AML-193 (cell line): ENCODE measurements at places on chromosomes 4 and X.

DNA sequence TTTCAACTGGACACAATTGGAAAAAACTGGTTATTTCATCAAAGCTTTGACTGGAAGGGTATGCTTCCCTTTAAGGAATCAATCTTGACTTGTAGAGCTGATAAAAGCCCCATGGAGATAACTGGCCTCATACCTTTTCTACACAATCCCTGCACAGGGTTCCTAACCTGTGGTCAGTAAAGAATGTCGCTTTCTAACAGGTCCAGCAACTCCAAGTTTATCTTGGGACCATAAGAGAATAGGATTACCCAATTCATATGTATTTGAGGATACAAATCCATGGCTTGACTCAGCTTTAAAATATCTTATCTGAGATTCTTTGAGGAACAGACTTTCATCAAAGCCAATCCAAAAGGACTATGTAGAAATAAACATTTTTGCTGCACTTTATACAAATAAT, 1399.8 kb upstream of the PABPC4L start:
- DNase-seq: no peak

DNA sequence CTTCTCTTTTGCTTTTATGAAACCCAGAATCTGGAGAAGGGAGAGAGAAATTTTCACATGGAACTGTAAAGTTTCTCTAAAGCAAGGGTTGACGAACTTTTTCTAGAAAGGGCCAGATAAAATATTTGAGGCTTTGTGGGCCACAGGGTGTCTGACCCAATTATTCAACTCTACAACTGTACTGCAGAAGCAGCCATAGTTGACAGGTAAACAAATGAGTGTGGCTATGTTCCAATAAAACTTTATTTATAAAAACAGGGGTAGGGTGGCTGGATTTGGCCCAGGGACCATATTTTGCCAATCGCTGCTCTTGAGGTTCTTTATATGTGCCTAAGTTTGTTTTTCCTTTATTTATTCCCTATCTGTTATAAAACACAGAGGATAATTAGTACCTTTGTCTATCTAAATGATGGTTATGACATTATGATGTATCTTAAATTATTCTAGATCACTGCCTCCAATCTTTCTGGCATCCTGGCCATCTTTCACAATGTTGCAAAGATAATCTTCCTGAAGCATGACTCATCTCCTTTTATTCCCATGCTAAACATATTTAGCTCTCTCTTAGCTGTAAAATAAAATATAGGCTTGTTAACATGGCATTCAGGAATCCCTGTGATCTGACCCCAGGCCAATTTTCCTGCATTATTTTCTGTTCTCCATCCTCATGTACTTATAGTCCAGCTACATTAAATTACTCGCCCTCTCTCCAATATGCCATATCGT, 106.8 kb upstream of the CBLL2 start:
- no peak for DNase-seq

- DNase-seq: no peak
Observed at GRCh38 chr4:104451573-104451972, 43.1 kb downstream of the CXXC4 start.

DNA sequence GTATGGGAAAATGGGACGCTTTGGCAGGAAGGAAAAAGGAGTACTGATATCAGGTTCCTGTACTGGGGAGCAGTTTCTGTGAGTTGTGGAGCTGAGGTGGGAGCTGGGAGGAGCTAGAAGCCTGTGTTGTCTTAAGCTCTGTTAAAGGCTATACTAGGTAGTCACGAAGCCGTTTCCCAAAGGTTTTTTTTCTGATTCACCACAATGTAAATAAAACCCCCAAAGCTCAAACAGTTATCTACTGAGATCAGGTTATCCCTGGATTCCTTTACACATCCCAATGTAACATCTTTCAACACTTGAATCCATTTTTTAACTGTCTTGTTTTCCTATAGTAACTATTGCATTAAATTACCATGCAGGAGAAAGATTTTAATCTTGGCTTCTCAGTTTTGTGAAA, 297.4 kb upstream of the SFRP2 start:
- no peak for DNase-seq

- DNase-seq: no peak
Observed at GRCh38 chr4:38803833-38804653, 548 bp downstream of the TLR1 start.

DNA sequence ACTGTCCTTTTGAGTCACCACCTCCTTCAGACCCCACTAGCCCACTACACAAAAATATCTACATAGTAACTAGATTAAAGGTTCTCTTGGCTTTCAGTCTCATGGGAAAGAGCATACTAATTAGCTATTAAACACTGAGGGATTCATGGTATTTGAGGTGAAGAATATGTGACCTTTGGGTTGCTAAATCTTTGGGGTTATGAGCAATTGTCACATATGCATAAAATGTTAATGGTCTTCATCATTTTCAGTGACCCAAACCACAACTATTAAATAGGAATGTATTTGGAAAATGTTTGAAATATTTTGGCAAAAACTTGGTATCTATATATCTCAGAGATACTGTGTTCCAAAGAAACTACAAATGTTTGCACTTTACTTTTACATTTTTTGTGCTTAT, 365.1 kb downstream of the MAGEB5 start:
- DNase-seq: no peak

DNA sequence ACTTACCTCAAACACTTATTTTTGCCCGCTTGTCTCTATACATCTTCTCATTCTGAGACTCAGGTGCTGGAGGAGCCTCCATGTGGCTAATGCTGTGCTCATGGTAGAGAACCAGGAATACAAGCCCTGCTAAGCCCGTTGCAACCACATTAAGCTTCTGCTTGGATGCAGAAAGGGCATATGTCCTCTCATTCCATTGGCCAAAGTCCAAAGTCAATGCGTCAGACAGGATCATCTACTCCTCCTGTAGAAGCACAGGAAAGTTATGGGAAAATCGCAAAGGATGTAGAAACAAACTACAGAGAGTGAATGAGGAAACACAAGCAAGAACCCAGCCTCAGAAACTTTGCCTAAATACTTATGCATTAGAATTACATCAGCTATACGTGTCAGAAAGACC, 124.5 kb upstream of the AGA start:
- DNase-seq: no peak

DNA sequence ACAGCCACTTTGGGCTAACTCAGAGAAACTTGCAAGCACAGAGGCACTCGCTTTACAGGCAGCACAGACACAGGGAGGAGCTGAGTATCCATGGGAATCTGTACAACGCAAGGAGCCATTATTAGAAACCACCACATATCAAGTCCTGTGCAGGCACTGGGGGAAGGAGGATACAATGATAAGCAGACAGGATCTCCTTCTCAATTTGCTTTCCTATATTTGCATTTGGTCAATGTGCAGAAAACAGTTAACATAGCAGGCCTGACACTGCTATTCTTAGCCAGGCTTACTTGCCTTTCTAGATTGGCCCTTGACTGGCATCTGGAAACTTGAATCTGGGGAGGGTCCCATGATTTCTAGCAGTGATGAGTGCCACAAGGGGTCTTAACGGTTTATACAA, 65.8 kb downstream of the TEC start:
- DNase-seq: no peak

DNA sequence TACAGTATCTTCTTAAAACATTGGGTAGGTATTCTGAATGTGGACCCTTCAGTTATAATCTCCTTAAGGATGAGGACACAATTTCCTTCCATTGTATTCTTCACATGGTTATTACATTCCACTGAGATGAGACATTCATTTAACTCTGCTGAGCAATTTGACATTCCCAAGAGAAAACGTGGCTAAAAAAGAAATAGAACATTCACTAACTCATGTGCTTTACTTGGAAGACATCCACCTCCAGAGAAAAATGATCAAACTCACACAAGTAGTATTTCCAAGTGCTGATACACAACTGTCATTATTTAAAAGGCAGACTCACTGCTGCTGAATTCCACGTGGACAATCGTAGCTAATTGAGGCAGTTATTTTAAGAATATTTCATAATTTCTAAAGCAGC, 227.9 kb upstream of the ANKRD50 start:
- no peak for DNase-seq

- DNase-seq: no peak
Observed at GRCh38 chrX:6667048-6667768, 132.3 kb upstream of the VCX3A start.

- DNase-seq: no peak
Observed at GRCh38 chr4:41069257-41069656, 145.1 kb downstream of the APBB2 start.

- DNase-seq: no peak
Observed at GRCh38 chr4:58935332-58935731, 1825.1 kb upstream of the IGFBP7 start.

DNA sequence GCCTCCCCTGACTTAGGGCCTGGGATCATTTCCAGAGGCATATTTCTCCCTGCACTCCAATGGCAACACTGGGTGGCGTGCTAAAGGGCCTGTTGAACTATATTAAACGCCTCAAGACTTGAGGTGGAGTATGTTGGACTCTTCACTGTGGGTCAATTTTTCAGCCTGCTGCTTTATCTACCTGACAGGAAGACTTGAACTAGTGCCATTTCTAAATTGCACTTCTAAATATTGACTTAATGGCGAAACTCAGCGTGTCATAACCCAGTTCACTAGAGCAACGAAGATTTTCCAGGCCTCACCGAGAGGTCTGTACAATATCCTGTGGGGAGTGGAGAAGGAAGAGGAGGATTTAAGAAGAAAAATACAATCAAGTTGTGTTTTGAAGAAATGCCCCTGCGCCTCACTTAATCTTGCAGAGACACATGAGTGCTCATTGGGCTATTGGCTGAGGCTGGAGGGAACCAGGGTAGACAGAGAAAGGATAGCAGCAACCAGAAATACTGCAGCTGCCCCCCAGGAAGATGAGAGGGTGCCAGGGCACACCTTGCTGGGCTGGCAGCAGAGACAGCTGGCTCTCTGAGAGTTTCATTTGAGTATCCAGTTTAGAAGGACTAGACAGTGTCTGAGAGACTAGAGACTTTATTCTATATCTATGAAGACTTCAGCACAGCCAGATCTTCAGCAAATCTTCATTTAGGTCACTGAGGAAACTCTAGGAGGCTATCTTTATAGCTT, 67.4 kb downstream of the ENPP6 start:
- no peak for DNase-seq

DNA sequence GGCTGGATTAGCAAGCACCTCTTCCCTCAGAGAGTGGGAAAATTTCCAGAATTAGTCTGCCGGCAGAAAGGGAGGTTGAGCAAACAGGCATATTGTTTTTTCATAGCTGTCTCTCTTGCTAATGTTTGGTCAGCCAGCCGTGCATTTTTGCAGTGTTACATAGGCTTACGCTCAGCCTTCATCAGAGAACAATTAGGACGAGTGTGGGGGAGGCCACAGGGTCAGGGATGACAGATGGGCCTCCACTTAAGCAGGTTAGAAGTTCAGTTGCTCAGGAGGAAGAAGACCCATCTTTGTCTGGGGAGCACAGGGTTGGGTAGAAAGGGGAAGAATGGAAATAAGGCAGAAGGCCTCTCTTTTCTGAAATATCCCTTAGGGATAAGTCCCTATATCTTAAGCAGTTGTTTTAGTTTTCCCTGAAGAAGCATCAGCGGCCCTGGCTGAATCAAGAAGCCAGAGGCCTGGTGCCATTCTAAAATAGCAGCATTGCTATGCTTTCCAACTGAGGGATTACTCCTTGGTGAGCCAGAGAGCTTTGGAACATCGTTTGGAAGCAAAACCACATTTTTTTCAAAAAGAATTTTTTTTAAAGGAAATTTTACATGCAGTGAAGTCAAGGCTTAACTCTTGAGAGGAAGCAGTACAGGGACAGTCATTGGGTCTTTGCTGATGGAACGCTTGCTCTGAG, 118.8 kb downstream of the SMIM20 start:
- DNase-seq: no peak

DNA sequence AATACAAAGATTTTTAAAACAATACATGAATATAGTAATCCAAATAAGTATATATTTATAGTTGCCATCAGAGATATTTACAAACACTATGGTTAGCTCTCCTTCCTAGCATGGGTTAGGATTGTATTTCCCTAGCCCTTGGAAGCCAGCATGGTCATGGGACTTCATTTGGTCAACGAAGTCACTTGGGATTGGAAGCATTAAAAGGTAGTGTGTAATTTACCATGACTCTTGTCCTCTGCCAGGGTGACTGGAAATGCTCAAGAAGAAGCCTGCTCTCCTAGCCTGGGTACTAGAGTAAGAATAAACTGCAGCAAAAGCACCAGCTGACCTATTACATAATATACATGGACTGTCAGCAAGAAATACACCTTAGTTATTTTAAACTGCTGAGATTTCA, 102.9 kb downstream of the COL25A1 start:
- no peak for DNase-seq

GRCh38 chr4:26558166-26558895, 25.6 kb upstream of the TBC1D19 start:
- DNase-seq: no peak

DNA sequence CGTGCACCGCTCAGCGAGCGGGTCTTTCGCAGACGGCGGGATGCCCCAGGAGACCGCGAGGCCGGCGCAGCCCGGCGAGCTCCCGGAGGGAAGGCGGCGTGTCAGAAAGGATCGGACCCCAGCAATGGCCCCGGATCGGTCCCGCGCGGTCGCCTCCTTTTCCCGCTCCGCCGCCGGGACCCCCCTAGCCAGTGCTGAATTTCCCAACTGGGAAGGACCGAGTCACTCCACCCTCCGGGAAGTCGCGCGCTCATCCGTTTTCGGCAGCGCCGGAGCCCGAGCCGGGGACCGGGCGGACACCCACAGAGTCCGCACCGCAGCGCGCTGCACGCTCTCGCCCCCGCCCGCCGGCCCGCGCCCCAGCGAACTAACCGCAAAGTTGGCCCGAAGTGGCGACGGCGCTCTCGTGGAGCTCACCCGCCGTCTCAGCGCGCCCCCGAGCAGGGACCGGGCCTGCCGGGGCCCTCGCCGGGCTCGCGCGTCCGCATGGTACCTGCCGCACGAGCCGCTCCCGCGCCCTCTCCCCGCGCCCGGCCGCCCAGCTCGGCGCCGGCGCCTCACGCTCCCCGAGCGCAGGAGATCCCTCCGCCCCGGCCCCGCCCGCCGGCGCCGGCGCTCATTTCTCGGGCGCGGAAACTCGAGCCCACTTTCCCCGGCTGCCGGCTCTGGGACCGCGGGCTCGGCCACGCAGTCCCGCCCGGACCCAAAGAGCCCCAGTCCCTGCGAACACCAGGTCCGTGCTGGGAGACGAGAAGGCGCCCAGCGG, at the start of gene FAT1:
Gene FAT1, minus strand, starts transcription at position 565 of the 766 bp plus-strand sequence. CDS start 14,029 bp downstream, outside the sequence.
- no peak for DNase-seq

DNA sequence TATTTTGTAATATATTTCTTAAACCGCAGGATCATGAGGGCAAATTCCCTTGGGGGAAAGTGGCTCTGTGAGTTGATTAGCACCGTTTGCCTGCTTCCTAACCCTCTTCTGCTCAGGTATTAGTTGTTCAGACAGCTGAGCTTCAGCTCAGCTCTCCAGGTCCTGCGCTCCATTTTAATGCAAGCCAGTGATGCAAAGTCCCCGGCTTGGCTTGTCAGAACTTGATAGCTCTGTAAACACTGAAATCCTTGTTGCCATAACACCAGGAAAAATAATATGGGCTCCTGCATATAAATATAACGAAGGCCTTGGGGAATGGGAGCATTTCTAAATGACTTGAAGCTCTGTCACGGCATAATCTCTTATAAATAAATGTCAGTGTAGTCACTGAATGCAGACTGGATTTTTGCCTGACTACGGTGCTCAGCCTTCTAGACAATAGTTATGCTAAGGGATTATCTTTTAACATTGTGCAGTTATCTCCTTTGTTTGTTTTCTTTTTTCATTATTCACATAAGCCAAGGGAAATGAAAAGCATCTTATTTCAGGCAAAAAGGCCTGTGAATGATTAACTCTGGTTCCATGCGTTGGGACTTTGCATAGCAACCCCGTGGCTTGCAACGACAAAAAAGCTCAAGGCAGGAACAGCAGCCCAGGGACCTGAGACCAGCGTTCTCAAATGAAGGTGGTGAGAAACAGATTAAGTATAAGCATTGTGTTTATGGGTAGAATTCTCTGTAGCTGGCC, 253.2 kb downstream of the SPRY1 start:
- no peak for DNase-seq
